ENCODE measurements at places on chromosomes 16 and 17.

DNA sequence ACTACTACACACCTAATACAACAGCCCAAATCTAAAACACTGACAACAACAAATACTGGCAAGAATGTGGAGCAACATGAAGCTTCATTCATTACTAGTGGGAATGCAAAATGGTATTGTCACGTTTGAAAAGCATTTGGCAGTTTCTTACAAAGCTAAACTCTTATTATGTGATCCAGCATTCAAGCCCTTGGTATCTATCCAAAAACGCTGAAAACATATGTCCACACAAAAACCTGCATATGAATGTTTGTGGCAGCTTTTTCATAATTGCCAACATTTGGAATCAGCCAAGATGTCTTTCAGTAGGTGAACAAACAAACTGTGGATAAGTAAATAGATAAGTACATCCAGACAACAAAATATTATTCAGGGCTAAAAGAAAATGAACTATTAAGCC is 501.1 kb upstream of the KIF2B start:
- no peak for DNase-seq

- no peak for DNase-seq
Observed at GRCh38 chr17:74041869-74042640, 161.4 kb upstream of the RPL38 start.

DNA sequence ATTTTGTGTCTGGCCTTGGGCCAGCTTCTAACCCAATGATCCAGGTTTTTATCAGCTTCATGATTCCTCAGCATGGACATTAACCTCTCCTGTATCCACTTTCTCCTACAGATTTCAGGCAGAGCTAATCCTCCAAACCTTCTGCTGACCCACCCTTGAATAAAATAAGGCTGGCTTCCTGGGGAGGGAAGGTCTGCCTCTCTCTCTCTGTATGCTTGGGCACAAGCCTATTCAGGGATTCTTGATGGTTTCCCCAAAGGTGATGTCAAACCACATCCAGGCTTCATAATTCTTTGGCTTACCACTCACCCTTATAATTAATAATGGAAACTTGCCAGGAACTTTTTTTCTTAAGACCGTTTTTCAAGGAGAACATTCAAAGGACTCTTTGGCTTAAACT is 240.1 kb downstream of the UTP18 start:
- DNase-seq, result peak; percentile 82

DNA sequence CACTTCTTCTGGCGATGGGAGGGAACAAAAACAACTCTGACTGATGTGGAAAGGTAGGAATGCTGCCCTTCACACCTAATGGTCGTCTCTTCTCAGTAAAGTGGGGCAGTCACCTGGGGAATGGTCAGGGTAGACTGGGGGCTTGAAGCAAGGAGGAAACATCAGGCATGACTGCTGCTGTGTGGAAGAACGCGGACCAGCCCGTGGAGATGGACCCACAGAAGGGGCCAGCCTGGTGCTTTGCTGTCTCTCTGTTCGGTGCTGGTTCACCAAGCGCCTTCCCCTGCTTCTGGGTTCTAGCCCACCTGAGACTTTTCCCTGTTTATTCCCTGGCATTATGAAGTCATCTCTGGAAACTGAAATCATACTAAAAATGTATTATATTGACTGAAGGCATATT is 96.2 kb upstream of the DNAH17 start:
- DNase-seq, result no peak

GRCh38 chr16:14418795-14419225 is 211.2 kb downstream of the PARN start:
- DNase-seq, result no peak

GRCh38 chr17:4945944-4946280 is 2.4 kb downstream of the PFN1 start:
- no peak for DNase-seq

GRCh38 chr16:9966569-9967157 is 215.6 kb downstream of the GRIN2A start:
- DNase-seq, result no peak

DNA sequence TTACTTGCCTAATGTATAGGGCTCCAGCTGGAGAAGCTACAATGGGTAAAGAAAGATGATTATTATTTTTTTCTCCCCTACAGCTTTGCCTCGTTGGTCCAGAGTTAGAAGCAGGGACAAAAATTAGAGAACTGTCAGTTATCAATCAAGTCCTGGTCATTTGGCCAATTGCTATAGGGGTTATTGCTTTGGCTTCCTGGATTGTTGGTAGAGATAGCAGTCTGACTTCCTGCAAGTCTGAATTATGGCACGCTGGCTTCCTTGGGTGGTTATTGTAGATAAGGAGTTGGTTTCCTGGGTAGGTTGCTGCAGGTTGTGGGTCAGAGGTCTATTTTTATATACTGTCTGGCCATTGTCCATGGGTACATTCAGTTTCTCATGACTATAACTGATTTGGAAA is 84.7 kb upstream of the ELAC2 start:
- no peak for DNase-seq

- no peak for DNase-seq
Observed at GRCh38 chr16:20307791-20308190, 19.5 kb downstream of the GP2 start.
